Fibroblast of the aortic adventitia (primary cell): ENCODE measurements at places on chromosomes 7 and 10. TPM values are rescaled to one million over a fixed set of nuclear protein-coding genes. Genes with fewer than 3 reads are reported as not detected.

ZNF487 gene
- 6.1 and 36.5 TPM in 2 replicates for total RNA-seq

UNCX gene
- total RNA-seq = not detected in 2 replicates

STEAP4 gene
- total RNA-seq = 1.8 and 2.1 TPM in 2 replicates

TUBAL3 gene
- not detected in 2 replicates for total RNA-seq

TMEM196 gene
- total RNA-seq = not detected in 2 replicates

SPDYE6 gene
- total RNA-seq = not detected in 2 replicates

FAM170B gene
- not detected in 2 replicates for total RNA-seq

HOXA1 gene
- 0.72 TPM in 1 of 2 replicates, not detected in the other for total RNA-seq

HOXA5 gene
- total RNA-seq = 0.72 and 2.4 TPM in 2 replicates

ZNF655 gene
- 54.2 and 76.0 TPM in 2 replicates for total RNA-seq

AKR1C1 gene
- 116 and 355 TPM in 2 replicates for total RNA-seq

PRPS1L1 gene
- total RNA-seq = not detected in 2 replicates

ABCB1 gene
- 0.08 and 0.36 TPM in 2 replicates for total RNA-seq

SEMA3A gene
- total RNA-seq = 1.6 and 118 TPM in 2 replicates

CALD1 gene
- total RNA-seq = 201 and 686 TPM in 2 replicates

DNA sequence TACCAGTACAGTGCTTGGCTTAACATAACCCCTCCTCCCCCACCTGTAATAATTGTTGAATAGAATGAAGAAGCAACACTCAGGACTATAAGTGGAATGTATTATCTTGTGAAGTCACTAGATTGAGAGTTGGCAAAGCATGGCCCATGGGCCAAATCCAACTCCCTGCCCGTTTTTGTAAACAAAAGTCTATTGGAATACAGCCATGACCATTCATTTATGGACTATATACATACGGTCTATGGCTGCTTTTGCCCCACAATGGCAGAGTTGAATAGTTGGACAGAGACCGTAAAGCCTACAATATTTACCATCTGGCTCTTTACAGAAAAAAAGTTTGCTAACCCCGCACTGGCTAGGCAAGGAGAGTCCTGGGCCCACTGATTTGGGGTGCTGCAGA lies 48.1 kb upstream of the CYCS start:
- no peak for DNase-seq

- no peak for DNase-seq
These were observed 34.6 kb upstream of the C10orf90 start for GRCh38 chr10:126705131-126705530.

GRCh38 chr10:71534568-71535194 lies 138.0 kb downstream of the CDH23 start:
- no peak for DNase-seq

DNA sequence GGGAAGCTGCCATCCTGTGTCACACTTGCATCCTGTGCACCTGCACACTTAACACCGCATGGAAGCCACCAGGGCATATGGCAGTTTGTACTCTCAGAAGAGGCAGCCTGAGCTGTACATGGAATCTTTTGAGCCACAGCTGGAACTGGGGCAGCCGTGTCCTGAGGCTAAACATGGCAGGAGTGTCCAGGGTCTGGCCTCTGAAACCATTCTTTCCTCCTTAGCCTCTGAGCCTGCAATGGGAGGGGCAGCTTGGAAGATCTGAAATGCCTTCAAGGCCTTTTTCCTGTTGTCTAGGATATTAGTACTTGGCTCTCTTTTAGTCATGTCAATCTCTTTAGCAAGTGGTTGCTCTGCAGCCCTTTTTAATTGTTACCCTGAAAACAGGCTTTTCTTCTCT lies 16.4 kb downstream of the PLCE1 start:
- no peak for DNase-seq

GRCh38 chr7:74173866-74174605 lies at the start of gene EIF4H:
TSS of gene EIF4H (plus strand) at chr7:74174356. CDS start at chr7:74174384, 28 bp downstream.
- peak; percentile 95 for DNase-seq

- DNase-seq = no peak
These were observed 90.6 kb upstream of the SEMA3E start for GRCh38 chr7:83739527-83739926.

DNA sequence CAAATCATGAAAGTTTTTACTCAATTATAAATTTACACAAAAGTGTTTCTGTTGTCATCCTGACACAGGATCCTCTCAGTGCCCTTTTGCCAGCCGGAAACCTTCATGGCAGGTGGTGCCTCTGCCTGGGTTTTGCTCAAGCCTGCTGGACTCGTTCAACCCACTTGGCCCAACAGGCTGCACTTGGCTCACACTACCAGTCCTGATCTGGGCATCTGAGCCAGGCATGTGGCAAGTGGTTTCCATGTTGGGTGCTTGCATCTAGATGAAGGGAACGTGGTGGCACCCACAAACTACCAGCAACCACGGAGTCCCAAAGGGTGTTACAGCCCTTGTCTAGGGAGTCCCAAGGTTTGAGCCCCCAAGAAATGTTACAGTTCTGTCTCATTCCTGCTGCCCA lies 162.3 kb upstream of the CSTF2T start:
- no peak for DNase-seq

DNA sequence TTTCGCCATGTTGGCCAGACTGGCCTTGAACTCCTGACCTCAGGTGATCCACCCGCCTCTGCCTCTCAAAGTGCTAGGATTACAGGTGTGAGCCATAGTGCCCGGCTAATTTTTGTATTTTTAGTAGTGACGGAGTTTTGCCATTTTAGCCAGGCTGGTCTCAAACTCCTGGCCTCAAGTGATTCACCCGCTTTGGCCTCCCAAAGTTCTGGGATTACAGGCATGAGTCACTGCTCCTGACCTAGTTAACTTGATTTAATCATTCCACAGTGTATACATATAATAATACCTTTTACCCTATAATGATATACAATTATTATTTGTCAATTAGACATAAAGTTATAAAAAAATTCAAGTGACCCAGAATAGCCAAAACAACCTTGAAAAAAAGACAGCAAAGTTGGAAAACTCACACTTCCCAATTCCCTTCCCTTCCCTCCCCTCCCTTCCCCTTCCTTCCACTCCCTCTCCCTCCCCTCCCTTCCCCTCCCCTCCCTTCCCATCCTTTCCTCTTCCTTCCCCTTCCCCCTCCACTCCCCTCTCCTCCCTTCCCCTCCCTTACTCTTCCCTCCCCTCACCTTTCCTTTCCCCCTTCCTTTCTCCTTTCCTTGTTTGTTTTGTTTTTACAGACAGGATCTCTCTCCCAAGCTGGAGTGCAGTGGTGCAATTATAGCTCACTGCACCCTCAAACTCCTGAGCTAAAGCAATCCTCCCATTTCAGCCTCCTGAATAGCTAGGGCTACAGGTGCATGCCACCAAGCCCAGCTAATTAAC lies 14.8 kb upstream of the ZMIZ2 start:
- DNase-seq = peak; percentile 73

GRCh38 chr7:102047-102711 lies 90.2 kb upstream of the FAM20C start:
- DNase-seq = no peak

GRCh38 chr10:125162120-125162931 lies 2.0 kb upstream of the CTBP2 start:
- DNase-seq = no peak

DNA sequence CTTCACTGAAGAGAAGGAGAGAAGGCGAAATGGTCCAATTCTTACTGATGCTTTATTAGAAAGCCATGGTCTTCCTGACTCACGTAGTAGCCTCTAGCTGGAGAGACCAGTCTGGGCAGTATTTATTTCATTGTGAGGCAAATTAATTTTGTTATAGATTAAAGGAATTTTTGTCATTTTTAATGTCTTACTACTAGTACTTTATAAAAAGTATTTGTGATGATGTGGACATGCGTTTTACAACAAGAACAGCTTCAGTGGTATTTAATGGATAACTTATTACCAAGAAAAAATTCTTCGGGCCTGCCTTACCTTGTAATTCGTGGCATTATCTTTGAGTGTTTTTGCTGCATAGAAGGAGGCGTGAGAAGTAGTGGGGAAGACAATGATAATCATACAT lies 339.4 kb upstream of the SHH start:
- DNase-seq = no peak

- peak; percentile 90 for DNase-seq
These were observed 18.7 kb downstream of the TAS2R40 start for GRCh38 chr7:143240291-143241168.

GRCh38 chr7:139940866-139941265 lies 111.8 kb downstream of the TBXAS1 start:
- DNase-seq = peak; percentile 47

GRCh38 chr10:121747163-121747775 lies 149.0 kb upstream of the FGFR2 start:
- no peak for DNase-seq

DNA sequence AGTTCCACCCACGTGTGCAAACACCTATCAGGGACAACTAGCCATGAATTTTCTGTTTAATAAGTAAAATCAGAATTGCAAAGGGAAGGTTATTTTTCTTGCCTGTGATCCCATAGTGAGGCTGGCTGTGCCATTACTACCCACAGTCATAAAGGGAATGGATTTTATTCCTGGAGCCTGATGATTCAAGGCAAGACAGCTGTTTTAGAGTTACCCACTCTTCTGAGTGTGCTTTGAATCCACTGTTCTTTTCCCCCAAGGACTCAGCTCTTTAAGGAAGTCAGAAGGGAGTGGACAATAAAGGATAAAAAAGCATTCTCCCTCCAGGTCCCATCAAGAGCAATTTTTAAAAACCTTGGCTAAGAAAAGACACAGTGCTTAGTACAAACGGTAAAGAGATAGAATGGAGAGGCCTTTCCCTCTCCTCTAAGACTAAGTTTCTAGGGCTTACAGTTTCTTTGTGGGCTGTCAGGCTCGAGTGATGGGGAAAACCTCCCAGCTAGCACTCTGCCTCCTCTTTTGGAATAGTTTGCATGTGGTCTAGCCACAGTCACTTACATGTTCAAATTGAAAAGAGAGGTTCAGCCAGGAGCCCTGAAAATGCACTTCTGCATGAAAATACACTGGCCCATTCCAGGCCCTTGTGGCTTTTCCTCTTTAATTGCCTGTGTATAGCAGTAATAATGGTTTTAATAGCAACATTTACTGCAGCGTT lies 5.1 kb upstream of the LRRC4 start:
- DNase-seq = no peak

GRCh38 chr7:40520986-40521738 lies 386.4 kb downstream of the SUGCT start:
- no peak for DNase-seq

- DNase-seq = no peak
These were observed 18.6 kb downstream of the NEUROG3 start for GRCh38 chr10:69554611-69555010.

DNA sequence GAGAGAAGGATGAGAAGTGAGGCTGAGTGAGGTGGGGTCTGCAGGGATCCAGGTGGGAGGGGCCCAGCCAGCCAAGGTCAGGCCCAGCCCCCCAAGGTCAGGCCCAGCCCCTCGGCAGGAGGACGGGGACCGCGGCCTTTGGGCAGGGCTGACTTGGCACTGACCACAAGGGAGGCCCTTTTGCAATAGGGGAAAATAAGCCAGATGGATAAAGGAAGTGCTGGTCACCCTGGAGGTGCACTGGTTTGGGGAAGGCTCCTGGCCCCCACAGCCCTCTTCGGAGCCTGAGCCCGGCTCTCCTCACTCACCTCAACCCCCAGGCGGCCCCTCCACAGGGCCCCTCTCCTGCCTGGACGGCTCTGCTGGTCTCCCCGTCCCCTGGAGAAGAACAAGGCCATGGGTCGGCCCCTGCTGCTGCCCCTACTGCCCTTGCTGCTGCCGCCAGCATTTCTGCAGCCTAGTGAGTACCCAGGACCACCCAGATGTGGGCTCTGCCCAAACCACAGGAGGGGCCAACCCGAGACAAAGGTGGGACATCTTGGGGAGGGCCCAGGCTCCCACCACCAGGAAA lies at the start of gene PILRA:
PILRA (plus strand) TSS at position 227 of the 571 bp plus-strand sequence; CDS start at position 397, 170 bp downstream.
- DNase-seq = peak; percentile 31

DNA sequence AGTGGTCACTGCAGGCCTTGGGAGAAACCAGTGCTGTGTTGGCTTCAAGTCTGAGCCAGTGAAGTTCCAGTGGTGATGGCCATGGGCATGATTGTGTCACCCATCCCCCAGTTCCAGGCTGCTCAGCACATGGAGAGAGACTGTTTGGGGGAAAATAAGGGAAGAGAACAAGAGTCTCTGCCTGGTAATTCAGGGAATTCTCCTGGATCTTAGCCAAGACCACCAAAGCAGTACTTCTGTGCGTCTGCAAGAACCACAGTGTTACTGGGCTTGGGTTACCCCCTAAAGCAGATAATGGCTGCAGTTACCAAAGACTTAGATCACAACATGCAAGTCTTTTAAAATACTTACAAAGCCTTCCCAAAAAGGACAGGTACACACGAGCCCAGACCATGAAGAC lies 225.0 kb upstream of the SEMA3C start:
- DNase-seq = no peak

- DNase-seq = no peak
These were observed 67.3 kb downstream of the XRCC2 start for GRCh38 chr7:152608656-152609055.

DNA sequence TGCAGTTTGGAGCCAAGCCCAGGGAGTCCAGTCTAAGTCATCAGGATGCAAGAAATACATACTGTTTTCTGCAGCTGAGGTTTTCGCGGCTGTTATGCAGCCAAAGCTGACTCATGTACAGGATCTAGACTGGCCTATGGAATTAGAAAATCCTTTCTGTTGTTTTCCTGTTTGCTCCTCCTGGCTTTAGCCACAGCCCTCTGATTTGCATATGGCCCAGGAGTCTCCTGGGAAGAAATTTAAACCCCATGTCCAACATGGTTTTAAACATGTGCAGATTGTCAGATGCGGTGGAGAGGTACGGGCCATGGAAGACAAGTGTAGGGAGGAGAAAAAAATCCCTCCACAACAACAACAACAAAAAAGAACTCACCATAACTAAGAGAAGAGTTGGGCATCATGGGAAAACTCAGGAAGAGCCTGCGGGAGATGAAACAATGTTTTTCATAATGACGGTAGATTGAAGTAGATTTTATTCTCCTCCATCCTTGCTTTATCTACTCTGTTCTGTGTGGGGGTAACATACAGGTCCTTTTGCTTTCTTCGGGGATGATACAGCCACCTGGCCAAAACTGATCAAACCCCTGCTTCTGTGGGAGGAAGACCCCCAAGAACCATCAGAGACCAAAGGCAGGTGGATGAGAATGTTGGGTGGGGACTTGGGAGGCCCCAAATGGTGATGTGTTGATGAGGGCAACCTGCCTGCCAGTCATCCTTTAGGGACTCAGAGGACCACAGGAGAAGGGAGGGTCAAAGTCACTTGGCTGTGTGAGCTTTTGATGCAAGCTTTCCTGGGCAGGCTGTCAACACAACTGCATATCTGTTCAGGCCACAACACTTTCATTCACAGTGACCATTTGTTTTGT lies 29.8 kb upstream of the GNA12 start:
- DNase-seq = peak; percentile 84

- no peak for DNase-seq
These were observed 48.8 kb upstream of the PSAP start for GRCh38 chr10:71899665-71900412.

GRCh38 chr7:36683695-36684357 lies 40.5 kb downstream of the AOAH start:
- DNase-seq = peak; percentile 68

DNA sequence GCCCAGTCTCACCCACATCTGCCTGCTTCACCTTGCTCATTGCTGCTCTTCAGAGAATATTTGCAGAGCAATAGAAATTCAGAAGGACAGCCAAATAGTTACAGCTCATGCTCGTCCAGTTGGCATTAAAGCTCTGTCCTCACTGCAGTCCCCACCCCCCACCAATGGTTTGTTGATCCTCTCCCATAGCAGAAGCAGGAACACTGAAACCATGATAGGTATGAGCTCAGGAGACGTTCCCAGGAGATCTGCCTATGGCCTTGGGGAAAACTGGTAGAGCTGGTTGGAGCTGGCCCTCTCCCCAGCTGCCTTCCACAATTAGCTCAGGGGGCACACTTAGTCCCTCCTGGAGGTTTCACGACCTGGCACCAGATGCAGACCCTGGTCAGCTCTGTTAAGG lies 68.6 kb upstream of the KMT2C start:
- no peak for DNase-seq
